ENCODE measurements at places on chromosomes 6 and 20.

DNA sequence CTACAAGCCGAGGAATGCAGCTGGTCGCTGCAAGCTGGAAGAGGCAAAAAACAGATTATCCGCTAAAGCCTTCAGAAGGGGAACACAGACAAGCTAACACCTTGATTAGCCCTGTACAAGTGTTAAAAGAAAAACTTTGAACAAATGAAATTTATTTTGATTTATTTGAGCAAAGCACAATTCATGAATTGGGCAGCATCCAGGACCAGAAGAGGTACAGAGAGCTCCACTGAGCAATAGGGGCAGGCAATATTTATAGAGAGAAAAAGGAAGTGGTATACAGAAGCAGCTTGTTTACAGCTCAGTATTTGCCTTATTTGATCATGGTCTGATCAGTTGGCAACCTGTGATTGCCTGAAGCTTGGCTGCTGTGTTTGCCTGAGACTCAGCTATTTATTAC lies 17.6 kb downstream of the HLA-DOB start:
- DNase-seq, result no peak

GRCh38 chr20:924639-925038 lies 8.5 kb upstream of the ANGPT4 start:
- DNase-seq, result no peak

DNA sequence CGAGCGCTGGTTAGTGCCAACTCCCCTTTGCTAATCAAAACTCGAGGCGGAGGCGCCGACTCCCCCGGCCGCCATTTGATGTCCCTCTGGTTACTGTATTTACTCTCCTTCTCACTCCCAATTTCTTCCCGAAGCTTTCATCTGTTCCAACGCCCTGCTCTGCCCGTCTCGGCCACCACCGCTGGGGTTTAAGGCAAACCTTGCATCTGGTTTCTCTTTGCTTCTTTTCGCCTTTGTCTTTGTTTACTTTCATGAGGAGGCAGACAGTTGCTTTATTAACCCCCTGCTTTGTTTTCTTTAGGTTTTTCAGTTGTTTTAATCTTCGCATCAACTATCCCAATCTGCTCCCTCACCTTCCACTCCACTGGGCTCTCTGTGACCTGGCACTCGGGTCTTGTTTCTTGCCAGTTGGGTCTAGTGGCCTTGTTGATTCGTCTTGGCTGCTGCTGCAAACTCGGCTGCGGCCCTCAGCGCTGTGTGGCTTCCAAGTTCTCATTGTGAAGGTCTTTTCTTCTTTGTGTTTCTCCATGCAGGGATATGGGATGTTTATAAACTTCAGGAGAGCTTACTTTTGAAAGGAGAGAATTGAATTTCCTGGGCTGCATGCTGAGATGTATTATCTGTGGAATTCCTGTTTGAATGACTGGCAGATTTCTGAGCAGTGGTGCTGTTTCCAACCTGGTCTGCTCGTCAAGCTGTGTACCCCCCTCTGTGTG lies 155.1 kb downstream of the CDC5L start:
- peak; percentile 5 for DNase-seq

DNA sequence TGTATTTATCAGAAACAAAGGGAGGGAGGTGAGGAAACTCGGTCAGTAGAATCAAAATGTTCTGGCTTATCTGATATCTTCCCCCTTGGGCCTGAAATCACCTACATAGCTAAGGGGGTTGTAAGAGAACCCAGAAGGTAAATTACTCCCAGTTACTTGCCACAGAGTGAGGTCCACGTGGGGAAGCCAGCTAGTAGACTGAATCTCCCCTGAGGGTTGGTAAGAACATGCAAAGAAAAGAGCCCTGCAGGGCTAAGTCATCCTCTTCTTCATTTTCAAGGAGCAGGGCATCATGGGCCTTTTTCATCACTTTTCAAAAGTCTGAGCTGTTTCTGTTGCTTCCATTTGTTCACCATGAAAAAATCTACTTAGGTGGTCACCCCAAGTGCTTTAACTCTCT lies 115.4 kb downstream of the QRSL1 start:
- DNase-seq, result no peak

- no peak for DNase-seq
Observed at GRCh38 chr6:119158057-119158848, 79.8 kb upstream of the FAM184A start.
